ENCODE measurements at places on chromosomes 4 and X.

- DNase-seq: no peak
These were observed 135.2 kb downstream of the SLIT2 start for GRCh38 chr4:20386906-20387305.

GRCh38 chr4:172751550-172751949 lies 417.1 kb upstream of the GALNT7 start:
- no peak for DNase-seq

DNA sequence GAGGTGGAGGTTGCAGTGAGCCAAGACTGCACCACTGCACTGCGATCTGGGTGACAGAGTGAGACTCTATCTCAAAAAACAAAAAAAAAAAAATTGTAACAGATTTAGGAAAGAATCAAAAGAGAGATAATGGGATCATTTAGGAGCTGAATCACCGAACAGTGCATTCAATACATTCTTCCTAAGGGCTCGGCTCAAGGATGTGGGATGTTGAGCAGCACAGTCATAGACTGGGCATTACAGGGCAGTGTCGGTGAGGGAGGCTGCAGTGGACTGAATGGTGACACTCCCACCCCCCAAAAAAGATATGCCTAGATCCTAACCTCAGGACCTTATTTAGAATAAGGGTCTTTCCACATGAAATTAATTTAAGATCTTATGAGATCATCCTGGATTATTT lies 70.0 kb downstream of the EVC2 start:
- no peak for DNase-seq

GRCh38 chr4:15714646-15715435 lies 12.0 kb downstream of the BST1 start:
- DNase-seq: no peak

DNA sequence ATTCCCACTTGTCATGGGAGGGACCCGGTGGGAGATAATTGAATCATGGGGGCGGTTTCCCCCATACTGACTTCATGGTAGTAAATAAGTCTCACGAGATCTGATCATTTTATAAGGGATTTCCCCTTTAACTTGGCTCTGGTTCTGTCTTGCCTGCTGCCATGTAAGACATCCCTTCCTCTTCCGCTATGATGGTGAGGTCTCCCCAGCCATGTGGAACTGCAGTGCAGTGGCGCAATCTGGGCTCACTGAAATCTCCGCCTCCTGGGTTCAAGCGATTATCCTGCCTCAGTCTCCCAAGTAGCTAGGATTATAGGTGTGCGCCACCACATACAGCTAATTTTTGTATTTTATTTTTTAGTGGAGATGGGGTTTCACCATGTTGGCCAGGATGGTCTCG lies 2.9 kb downstream of the HPGDS start:
- DNase-seq: no peak

DNA sequence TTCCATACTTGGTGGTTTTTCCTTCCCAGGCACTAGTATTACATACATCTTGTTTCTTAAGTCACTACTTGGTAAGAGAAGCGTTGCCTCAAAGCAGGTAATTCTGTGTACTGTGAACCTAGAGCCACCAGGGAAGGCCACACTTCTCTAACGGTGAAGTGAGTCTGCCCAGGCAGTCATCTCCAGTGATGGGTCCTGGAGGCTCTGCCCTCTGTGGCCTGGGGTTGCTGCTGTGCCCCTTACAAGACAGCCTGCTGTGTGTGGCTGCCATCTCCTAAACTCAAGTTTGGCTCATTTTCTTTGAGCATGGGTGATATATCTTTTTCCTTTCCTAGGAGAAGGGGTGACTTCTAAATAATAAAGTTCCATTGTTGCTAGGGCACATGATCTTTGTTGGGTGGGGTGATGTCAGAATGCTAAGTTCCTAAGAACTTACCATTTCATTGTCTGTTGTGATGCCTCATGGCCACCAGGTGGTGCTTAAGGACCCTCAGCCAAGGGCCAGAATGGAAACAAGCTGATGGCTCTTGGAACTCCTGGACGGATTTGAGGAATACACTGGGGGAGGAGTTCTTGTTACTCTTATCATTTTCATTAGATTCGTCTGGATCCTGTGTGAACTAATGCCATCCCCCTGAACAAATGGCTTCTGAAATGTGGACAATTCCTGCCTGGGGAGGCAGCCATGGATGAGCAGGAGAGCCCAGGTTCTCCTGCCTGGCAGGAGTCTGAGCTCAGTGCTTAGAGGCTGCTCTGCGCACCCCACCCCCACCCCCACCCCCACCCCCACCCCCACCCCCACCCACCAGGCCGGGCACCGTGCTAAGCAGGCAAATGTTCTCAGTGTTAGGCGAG lies 41.1 kb upstream of the WDR1 start:
- no peak for DNase-seq

DNA sequence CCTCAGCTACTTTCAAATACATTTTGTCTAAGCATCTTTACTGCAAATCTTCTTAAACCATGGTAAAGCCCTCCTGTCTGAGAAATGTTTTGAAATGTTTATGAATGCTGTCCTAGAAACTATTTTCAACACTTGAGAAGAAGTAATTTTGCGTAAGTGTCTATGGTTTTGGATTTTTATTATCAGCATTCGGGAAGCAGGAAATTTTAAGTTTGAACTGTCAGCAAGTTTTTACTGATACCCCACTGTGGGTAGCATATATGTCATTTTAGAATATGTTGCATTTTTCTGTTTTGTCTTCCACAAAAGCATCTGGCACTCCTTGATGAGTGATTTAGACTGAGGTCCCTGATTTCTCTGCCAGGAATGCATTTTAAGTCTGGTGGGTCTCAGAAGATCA lies 302.4 kb upstream of the GIMD1 start:
- no peak for DNase-seq

- DNase-seq: no peak
These were observed 175.8 kb downstream of the RCHY1 start for GRCh38 chr4:75338352-75338880.

DNA sequence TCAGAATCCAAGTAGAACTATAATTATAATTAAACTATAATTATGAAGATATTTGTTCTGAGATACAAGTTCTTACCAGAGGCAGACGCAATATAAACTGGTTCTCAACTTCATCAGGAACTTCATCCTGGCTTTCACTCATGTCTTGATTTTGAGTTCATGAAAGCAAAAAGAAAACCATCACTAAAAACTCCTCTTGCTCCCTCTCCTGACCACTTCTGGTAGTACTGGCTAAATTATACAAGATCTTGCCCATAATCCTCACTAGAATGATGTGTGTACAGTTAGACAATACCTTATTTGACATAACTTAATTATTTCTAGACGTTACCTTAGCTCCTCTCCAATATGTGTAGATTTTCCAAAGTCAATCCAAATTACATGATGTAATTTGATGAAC lies 3.7 kb downstream of the TAF7L start:
- DNase-seq: no peak

DNA sequence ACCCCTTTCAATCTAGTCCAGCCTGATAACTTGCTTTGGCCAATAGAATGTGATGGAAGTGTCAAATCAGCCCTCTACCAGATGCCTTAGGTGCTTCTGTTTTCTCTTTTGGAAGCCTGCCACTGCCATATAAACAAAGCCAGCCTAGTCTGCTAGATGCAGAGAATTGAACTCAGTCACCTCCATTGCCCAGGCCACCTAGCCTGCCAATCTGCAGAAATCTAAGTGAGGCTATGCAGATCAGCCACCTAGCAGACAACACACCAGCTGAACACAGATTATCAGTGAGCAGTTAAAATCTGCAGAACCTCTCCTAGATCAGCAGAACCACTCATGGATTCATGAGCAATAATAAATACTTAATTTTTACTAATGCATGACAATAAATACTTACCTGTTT lies 1108.2 kb downstream of the PCDH18 start:
- DNase-seq: no peak

DNA sequence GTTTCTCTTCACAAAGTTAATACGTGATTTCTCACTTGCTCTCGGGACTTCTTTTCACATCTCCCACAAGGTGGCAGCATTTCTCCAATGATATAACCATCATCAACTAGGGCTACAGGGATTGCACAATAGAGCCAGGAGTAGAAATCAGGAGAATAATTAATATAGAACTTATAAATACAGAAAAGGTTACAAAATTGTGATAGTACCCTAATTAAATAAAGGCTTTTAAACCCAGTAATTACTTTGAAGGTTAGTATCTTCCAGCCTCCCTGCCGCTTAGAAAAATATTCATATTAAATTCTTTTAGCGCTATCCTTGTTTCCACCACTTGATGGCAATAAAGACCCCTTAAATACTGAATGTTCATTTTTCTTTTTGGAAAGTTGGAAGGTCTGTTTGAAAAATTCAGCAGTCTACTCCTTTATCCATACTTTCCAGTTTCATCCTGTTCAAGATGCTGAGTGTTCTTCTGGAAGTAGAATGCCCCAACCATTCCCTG lies 65.8 kb downstream of the RASGEF1B start:
- peak; percentile 7 for DNase-seq

DNA sequence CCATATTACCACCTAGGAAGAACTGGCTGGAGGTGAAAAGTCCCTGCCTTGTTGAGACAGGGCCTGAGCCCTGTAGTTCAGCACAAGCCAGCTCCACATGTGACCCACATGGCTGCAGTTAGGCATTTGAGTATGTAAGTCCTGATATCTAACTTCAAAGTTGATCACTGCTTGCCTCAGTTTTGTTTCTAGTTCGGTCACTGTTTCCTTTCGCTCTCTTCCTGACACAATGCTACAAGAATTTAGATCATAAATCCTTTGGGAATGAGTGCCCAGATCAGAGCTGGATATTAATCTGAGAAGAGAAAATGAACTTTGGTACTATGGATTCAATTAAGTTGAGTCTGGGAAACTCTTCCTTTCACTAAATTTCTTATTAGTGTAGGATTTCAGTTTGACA lies 48.4 kb downstream of the AKAP4 start:
- DNase-seq: no peak

GRCh38 chrX:105773801-105774200 lies 48.5 kb upstream of the NRK start:
- no peak for DNase-seq

GRCh38 chrX:261919-262352 lies 19.2 kb upstream of the PLCXD1 start:
- DNase-seq: no peak

- DNase-seq: no peak
These were observed at the start of gene CCSER1 for GRCh38 chr4:90127223-90127705. CCSER1 (plus strand) TSS chr4:90127394.

DNA sequence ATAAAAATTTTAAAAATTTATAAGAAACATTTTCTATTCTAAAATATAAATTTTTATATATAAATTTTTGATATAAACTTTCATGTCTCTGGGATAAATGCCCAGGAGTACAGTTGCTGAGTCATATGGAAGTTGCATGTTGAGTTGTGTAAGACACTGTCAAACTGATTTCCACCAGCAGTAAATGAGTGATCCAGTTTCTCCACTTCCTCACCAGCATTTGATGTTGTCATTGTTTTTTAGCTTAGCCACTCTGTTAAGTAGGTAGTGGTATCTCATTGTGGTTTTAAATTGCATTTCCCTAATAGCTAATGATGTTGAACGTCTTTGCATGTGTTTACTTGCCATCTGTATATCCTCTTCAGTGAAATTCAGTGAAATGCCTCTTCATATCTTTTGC lies 66.5 kb downstream of the MAMLD1 start:
- no peak for DNase-seq

DNA sequence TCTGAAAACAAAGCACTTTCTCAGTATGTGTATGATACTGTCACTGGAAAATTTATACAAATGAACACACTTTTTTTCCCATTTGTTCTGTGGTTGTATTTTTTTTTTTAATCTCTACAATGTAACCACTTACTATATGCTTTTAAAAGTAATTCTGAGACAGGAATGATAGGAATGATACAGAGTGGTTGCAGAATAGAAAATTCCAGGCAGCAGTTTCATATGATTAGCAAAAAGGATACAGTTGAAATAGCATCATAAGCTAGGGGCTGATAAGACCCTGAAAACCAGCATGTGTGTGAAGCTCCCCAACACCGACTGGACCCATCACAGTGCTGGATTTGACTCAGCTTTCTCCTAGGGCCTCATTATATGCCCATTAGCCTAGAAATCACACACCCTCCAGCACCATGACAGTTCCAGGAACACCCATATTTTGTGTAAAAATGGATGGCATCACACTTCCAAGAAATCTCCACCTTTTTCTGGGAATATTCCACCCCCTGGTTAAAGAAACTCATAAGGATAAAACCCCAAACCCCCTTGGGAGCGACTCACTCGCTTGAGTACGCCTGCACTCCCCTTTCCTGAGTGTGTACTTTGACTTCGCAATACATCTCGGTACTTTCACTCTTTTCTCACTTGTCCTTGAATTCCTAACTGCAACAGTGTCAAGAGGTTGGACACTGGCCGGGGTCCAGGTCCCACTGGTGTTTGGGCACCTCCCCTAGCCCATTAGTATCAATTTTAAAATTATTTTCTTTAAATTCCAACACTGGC lies 77.4 kb upstream of the AGA start:
- no peak for DNase-seq

DNA sequence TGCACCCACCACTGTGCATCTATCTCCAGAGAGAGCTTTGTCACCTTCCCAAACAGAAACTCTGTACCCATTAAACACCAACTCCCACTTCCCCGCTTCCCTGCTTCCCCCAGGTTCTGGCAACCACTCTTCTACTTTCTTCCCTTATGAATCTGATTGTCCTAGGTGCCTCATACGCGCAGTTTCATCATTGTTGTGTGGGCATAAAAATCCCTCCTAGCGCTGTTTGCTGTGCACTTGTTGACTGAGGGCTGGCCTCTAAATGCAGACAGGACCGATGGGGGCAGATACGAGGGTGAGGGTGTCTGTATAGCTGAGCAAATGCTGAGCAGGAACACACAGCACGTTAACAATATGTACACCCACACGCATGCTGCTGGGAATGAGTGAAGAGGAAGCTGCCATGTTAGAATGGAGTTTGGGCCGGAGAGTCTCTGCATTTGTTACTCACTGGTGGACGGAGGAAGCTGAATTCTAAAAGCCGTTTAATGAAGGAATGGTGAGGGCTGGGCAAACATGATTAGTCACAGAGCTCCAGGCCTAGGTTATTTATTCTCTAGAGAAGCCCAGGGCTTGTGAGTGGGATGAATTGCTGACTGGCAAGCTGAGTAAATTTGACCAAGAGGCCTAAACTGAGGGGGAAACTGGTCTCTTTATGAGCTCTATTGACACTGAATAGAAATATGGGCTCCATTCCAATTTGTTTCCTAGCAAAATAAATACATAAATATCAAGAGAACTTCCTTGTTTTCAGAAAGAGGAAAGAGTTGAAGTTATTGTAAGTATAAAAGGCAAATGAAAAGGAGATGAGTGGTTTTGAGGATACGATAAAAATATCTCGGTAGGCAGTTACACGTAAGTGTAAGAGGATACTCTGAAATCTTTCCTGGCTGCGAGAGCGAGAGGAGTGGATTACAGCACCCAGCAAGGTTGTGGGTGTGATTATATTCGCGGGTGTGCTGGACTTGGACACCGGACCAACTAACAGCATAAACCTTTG lies 95.9 kb upstream of the RPS6KA3 start:
- no peak for DNase-seq

Data from activated CD8-positive, alpha-beta memory T cell treated with anti-CD3 and anti-CD28 coated beads for 1 hour (primary cell).